Omental fat pad (tissue), 4 donors: ENCODE measurements at places on chromosomes 13 and 19. TPM values are rescaled to one million over a fixed set of nuclear protein-coding genes. Genes with fewer than 3 reads are reported as not detected.

The ZNF444 gene
- total RNA-seq = 10.4 TPM

The FOSB gene
- total RNA-seq = 713 TPM

The FRY gene
- 28.1 TPM for total RNA-seq

The SELENOW gene
- total RNA-seq = 273 TPM

The SIGLEC12 gene
- 1.1 TPM for total RNA-seq

The KIR3DL2 gene
- not detected for total RNA-seq

The LILRB5 gene
- total RNA-seq = 49.3 TPM

The CLDND2 gene
- not detected for total RNA-seq

DNA sequence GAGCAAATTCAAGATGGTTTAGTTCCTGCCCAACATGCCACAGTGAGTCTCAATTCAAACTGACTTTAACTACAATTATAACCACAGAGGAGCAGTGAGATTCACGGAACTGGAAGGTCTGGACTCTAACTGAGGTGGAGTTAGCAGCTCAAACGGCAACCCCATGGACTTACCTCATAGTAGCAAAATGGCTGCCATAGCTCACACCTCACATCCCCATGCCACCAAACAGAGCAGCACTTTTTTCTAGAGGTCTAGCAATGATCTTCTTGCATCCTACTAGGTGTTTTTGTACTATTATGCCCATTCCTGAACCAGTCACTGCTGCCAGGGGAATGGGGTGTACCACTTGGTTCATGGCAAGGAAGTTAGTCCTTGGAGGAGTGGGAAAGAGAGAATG, 87.7 kb downstream of the ZNF536 start:
- DNase-seq = no peak

DNA sequence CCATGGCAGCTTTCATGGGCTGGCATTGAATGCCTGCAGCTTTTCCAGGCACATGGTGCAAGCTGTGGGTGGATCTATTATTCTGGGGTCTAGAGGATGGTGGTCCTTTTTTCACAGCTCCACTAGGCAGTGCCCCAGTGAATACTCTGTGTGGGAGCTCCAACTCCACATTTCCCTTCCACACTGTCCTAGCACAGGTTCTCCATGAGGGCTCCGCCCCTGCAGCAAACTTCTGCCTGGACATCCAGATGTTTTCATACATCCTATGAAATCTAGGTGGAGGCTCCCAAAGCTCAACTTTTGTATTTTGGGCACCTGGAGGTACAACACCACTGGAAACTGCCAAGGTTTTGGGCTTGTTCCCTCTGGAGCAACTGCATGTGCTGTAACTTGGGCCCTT, 450.6 kb downstream of the LMO7 start:
- DNase-seq = no peak

DNA sequence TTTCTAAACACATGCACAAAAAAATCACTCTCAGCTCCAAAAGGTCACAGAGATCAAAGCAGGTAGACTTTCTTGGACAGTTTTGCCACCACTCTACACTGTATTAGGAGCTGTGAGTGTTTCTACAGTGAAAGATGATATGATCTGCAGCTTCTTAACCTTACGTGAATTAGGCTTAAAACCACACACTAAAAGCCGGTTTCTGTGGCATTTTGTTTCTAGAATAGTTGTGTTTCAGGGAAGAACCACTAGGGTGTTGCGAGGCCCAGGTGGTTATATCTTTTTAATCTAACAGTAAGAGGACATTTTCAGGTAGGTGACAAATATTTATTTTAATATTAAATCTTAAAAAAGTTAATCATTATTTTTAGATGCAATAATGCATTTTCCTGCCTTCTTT, 216.4 kb downstream of the KLF5 start:
- no peak for DNase-seq

- DNase-seq = no peak
Observed at GRCh38 chr13:45628094-45628493, 12.6 kb upstream of the ERICH6B start.

- no peak for DNase-seq
Observed at GRCh38 chr13:24141333-24141910, 19.1 kb upstream of the SPATA13 start.

DNA sequence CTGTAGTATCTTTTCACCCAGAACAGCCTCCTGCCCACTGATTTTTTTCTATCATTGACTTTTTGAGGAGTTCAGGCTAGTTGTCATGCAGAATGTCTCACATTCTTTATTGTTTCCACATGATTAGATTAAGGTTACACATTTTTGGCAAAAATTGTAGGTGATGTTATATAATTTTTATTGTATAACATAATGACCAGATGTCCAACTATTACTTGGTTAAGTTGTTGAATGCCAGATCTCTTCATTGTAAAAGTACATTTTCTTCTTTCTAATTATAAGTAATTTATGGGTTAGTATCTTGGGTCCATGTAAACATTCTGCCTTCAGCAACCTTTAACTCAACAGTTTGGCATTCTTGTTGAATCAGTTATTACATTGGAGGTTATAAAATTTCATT, 138.4 kb downstream of the POSTN start:
- DNase-seq = no peak

GRCh38 chr19:49884760-49885159, 7.3 kb downstream of the TBC1D17 start:
- DNase-seq = no peak

DNA sequence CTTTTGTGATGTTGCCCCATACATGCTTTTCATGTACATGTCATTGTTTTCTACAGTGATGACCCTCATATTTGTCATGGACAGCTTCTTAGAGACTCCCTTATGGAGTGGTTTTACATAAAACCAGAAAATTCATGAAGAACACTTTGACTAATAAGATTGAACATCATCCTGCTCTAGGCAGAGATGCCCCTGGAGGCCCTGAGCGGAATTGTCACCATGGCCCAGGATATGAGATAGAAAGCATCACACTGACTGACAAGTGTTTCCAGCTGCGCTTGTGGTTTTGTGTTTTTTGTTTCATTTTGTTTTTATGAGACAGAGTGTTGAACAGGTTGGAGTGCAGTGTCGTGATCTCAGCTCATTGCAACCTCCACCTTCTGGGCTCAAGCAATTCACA, 22.2 kb downstream of the ZNF701 start:
- DNase-seq = no peak

- no peak for DNase-seq
Observed at GRCh38 chr13:23822252-23822824, 66.9 kb downstream of the MIPEP start.

DNA sequence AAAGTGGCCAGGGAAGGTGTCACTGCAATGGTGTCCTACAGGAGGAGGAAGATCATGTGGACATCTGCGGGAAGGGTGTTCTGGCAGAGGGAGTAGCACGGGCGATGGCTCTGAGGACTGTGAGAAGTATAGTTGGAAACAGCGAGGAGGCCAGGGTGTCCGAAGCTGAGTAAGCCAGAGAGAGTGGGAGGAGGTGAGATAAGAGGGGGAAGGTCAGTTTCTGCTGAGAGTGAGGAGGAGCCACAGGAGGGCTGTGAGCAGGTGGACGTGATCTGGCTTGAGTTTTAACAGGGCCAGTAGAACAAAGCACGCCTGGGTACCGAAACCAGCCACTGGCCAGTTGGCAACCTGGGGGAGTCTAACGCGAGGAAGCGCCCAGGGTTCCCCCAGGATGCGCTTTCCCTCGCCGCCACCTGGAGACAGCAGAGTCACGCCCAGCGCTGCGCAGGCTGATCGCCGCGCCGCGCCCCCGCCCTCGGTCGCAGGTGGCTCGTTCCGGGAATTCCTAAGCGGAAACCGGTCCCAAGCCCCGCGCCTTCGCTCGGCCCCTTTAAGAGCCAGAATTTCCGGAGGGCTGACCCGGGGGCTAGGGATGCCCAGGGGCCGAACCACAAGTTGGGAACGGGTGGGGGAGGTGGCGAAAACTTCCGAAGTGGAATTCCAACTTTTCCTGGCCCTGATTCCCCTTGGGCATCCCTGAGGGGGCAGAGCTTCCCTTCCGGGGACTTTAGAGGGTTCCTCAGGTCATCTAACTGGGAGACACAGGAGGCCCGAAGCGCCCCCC, 1.1 kb upstream of the LSR start:
- no peak for DNase-seq

- DNase-seq = no peak
Observed at GRCh38 chr19:41192574-41193429, at the start of gene CYP2S1. Gene CYP2S1, plus strand, starts transcription at chr19:41193219. Its CDS starts 46 bp downstream, at chr19:41193265.

GRCh38 chr19:53394522-53394973, 401 bp upstream of the ZNF765 start:
- DNase-seq = peak; percentile 24

- no peak for DNase-seq
Observed at GRCh38 chr19:31110336-31110735, 238.9 kb downstream of the TSHZ3 start.

GRCh38 chr13:52599037-52599847, 43.0 kb upstream of the HNRNPA1L2 start:
- DNase-seq = no peak

DNA sequence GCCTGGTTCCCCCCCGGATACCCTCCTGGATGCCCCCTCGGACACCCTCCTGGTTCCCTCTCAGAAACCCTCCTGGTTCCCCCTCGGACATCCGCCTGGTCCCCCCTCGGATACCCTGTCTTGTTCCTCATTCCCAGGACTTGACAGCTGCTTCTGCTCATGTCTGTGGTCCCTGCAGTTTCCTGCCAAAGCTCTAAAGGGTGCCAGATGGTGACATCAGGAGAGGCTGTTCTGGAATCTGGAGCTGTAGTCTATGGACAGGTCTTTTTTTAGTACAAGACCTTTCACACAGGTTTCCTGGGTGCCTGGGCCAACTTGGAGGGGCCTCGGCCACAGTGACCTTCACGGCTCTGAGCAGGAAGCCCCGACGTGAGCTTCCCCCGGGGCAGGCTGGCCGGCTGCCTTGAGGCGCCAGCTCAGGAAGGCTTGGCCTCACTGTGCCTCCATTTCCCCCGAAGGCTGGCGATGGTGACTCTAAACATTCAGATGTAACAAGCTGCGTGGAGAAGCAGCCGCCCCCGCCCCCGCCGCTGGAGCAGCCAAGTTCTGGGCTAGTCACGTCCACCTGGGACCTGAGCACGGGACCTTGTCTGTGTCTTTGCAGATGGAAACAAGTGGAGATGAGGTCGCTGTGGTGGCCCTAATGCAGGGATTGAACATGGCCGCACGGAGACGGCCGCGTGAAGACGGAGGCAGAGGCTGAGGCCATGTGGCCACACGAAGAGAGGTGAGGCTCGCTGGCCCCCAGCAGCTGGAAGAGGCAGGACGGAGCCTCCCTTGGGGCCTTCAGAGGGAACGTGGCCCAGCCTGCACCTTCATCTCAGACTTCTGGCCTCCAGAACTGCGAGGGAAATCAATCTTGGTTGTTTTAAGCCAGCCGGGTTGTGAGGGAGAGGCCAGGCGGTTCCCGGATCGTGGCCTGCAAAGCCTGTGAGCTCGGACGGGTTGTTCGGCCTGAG, 12.7 kb downstream of the SGTA start:
- DNase-seq = no peak

- no peak for DNase-seq
Observed at GRCh38 chr19:3499738-3500428, 591 bp downstream of the DOHH start.

DNA sequence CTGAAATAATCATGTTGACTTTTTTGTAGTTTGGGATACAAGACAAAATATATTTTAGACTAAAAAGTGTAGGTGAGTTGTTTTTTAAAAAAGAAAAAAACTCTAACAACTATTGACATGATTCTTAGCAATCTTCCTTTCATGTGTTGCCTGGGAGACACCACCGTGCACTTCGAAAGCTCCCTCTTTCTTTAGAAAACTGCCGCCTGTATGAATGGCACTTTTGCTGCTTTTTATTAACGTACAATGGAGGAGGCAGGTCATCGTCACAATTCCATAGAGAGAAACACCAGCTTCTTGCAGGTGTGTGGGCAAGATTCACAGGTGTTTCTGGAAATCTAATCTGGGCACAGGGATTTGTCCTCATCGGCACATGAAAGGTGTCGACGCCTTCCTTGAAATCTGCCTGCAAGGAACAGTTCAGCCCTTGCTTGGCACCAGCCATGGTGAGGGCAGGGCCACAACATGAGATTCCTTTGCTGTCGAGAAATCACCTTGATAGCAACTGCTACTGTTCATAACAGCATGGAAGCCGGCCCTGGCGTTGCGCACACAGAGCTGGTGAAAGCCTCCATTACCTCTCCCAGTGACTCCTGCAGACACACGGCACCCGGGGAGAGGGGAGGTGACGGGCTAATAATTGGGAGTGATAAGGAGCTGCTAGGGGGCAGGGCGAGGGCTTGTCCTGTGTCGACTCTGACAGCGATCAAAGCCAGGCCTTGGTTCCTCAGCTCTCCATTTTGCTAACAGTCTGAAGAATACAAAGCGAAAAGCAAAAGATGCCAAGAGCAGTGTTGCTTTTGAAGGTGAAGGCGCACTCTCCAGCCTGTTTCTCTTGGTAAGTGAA, 66.5 kb downstream of the EFNB2 start:
- no peak for DNase-seq

DNA sequence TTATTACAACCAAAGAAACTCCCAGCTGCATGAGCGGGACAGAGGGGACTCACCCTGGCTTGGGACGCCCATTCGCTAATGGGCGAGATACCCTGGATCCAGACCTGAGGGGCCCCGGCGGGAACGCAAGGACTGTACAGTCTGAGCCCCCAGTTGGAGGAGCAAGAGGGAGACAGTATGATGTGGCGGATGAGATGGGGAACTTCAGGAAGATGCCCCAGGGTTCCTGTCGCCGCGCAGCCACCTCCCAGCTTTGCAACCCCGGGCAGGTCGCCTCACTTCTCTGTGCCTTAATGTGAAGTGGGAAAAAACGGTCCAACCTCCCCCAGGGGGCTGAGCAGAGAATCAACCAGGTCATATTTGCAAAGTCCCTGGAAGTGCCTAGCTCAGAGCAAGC, 2.5 kb downstream of the NPAS1 start:
- DNase-seq = no peak

GRCh38 chr19:33086955-33087354, 6.0 kb downstream of the GPATCH1 start:
- no peak for DNase-seq

GRCh38 chr19:8438236-8438635, 6.5 kb upstream of the HNRNPM start:
- no peak for DNase-seq

GRCh38 chr19:15260939-15261338, 28.7 kb upstream of the EPHX3 start:
- no peak for DNase-seq

GRCh38 chr13:32045537-32045936, 14.0 kb downstream of the FRY start:
- DNase-seq = no peak

DNA sequence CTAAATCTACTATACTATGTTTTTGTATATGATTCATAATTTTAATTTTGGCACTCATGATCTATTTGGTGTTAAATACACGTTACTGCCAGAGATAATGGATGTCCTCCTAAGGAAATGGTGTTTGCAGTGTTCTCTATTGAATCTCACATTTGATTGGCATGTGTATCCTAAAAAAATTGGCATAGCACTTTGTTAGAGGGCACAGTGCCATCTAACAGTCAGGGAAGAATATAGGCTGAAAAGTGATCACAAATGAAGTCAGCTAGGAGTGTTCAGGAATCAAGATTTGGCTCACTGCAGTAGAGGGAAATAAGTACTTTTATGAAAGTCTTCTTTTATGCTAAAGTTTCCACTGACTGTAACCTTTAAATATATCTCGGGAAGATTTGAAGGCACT, 624.6 kb downstream of the GPC6 start:
- DNase-seq = no peak
